ENCODE measurements at places on chromosomes 1 and 21.

- no peak for DNase-seq
These were observed 6.3 kb downstream of the HPCA start for GRCh38 chr1:32892368-32893197.

DNA sequence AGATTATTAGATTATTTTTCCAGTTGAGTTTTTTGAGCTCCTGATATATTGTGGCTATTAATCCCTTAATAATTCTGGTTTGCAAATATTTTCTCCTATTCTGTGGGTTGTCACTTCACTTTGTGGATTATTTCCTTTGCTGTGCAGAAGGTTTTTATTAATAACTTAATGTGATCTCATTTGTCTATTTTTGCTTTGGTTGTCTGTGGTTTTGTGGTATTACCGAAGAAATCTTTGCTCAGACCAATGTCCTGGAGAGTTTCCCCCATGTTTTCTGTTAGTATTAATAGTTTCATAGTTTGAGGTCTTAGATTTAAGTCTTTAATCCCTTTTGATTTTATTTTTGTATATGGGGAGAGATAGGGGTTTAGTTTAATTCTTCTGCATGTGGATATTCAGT, 7.1 kb upstream of the TBX19 start:
- no peak for DNase-seq

DNA sequence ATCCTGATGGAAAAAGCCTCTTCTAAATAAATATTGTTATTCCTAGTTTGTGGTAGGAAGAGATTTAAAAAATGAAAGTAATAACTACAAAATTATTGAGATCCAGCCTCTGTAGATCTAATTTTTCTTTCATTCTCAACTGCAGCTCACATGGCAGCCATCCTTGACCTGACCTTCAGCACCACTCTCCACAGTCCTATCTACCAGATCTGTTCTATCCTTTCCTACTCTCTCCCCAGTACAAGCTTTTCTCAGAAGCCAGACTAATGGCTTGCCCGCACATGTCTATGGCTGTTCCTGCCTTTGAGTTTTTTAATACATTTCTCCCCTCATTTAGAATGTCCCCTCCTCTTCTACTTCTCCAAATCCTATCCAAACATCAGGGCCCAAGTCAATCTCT, 51.5 kb downstream of the MACO1 start:
- DNase-seq, result no peak

DNA sequence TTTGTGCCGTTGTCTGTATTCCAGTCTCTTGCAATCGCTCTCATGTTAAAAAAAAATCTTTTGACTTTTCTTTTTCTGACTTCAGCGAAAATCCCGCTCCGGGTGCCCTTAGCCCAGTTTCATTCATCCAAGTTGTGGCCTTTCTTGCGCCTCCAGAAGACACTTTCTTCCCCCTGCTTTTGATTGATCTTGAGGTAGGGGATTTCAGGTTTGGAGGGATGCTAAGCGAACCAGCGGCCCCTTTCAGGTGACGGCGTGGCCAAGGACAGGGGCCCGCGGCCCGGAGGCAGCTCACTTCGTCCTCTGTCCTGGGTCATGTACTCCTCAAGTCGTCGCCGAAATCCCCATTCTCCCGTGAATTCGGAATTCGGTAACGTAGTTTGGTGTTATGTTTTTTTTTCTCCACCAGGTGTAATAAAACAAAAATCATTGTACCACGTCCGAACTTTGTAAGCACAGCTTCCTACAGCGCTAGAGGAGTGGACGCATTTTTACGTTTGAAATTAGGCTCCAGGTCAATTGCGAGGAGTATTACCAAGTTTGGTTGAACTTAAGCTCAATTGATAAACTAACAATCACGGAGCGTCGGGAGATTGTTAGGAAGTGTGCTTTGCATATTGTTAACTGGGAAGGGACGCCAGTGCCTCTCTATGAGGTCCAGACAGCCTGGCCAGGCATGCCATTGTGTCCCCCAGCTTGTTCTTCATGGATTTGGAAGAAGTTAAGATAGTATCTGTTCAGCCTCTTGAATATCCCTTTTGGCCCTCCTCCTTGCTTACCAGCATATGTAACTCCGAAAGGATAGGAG, 1.1 kb downstream of the MRPS6 start:
- no peak for DNase-seq

GRCh38 chr1:15343729-15344128, 66.0 kb upstream of the EFHD2 start:
- DNase-seq, result no peak

DNA sequence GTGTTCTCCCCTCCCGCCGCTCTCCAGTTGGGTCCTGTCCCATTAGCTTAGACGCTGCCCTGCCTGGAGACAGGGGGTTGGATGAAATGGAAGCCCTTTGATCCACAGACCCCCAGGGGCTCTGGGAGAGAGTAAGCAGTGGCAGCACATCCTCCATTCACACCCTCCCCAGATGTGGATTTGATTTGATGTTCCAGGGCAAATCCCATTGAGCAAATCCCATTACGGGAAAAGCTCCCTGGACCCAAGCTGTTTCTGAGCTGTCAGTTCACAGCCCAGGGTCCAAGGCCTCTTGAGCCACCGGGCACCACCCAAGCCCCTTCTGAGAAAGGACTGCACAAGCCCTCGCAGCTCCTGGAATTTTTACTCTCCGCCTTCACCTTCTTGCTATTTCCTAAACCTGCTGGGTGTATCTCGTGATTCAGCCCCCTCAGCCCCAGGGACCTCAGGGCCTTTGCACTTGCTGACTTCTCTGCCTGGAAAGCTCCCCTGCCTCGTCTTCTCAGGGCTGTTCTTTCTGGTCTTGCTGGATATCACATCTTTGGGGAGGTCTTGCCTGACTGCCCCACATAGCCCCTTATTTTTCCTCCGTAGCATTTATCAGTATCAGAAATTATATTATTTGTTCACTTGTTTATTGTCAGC, 101.1 kb downstream of the PAX7 start:
- no peak for DNase-seq

DNA sequence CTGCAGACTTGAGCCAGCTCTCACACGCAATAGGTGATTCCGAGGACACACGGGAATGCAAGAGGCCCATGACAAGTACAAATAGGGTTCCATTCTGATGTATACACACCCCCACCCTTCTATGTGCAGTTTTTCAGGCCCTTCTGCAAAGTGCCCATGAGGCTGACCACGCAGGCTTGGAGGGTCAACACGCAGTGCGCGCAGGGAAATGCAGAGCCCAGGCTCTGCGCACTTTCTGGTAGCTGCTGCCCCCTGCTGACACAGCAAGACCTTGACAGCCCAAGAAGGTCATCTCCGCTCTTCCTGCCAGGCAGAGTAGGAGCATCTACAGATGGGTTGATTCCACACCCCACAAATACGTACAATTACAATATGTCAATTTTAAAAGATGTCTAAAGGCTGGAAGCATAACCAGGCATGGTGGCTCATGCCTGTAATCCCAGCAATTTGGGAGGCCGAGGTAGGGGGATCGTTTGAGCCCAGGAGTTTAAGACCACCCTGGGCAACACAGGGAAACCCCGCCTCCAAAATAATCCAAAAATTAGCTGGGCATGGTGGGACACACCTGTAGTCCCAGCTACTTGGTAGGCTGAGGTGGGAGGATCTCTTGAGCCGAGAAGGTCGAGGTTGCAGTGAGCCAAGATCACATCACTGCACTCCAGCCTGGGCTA, 18.5 kb downstream of the SH3BP5L start:
- peak; percentile 31 for DNase-seq

GRCh38 chr21:15749861-15750159, 20.0 kb downstream of the USP25 start:
- no peak for DNase-seq

DNA sequence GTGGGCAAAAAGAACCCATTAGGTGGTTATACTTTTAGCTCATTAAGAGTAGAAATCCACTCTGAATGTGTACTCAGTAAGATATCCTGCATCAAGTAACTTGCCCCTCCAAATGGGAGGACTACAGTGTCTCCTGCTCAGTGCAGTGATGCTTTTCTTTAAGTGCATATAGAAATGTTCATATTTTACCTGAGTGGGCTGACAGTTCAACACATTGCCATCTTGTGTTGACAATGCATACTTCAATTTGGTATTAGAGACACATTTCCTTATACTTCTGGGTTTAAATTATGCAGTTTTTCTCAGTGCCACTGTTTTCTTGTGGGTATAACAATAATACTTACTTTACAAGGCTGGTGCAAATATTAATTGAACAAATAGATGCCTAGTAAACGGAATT, 318.6 kb upstream of the TMPRSS15 start:
- DNase-seq, result no peak
